ENCODE measurements at places on chromosomes 2 and 18.

DNA sequence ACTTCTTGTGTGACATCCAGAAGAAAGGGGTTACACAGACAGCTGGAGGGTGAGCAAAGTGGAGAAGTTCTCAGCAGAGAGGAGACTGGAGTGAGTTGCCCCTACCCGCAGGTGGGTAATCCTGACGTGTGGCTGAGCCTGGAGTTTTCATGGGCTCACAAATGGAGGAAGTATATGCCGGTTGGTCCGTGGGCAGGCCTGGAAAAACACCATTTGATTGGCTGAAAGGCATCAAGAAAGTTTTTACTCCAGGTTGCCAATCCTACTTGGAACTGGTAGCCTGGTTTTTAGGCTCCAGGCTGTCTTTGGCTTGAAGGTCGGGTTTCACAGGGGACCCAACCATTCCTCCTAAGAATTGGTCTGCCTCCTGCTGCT lies 1177.4 kb upstream of the LRRTM1 start:
- DNase-seq, result no peak

DNA sequence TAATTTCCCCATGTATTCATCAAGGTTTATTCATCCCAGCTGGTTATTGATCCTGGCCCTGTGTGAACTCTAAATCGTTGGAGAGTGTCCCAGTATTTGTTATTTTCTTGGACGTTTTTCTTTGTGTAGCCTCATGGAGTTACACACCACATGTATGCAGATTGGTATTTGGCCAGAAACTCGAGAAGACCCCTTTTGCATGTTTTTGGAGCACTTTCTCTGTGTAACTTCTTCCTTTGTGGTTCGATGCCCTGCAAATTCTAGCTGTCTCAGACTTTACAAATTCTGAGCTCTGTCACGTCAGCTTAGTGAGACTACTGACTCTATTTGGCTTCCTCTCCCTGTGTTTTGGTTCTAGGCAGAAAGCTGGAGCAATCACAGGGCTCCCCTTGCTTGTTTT lies 198.7 kb downstream of the MCFD2 start:
- DNase-seq, result no peak

GRCh38 chr2:238107525-238108422 lies 7.6 kb downstream of the ESPNL start:
- no peak for DNase-seq

DNA sequence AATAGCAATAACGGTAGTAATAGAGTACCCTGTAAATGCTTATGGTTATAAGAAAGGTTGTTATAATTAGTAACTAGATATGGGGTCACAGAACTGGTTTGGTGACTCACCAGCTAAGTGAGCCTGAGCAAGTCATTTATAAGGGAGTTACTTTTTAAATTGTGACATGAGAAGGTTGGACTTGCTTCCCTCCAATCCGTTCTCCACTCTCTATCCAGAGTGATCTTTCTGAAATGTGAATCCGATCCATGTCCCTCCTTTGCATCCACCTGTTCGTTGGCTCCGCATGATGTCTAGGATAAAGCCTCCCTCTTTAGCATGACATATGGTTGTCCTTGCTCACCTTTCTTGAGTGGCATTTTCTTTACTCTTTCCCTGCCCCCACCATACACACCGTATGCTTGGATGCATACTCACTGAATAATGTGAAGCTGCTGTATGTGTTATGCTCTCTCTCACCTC lies 83.1 kb downstream of the CDC42EP3 start:
- no peak for DNase-seq

GRCh38 chr2:104049981-104050380 lies 803.9 kb upstream of the POU3F3 start:
- no peak for DNase-seq

GRCh38 chr2:7719876-7720275 lies 802.7 kb downstream of the RNF144A start:
- no peak for DNase-seq

DNA sequence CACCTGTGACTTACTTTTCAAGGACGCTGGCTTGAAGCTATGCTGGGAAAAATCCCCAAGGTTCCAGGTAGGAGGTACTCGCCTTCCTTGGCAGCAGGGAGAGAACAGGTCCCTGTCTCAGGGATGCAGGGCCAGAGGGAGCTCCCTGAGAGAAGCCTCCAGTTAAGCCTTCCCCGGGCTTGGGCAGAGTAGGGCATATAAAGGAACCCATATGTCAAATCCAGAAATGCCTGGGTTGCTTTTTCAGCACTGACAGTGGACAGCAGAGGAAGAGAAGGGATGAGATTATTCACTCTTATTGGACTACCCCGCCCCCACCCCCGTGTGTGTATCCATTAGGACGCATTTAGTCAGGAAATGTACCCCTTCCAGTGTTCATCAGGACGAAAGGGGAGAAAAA lies 89.3 kb upstream of the TEX51 start:
- no peak for DNase-seq

DNA sequence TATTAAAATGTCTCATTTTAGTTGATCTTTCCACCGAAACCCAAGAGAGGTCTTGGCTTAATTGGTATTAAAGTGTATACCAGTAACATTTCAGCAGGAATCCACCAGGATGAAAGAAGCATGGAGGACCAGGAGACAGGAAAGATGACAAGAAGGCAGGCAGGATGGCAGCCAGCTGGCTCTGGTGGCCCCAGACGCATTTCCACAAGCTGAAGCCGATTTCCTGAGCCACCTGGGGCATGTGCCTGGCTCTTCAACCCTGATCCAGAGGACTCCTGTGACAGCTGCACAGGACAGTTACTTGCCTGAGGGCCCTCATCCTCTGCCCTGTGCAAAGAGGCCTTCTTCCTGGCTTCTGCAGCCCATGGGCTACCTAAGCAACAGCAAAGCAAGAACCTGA lies 56.9 kb upstream of the NFU1 start:
- no peak for DNase-seq

- no peak for DNase-seq
Observed at GRCh38 chr2:105556366-105556765, 157.5 kb upstream of the FHL2 start.

DNA sequence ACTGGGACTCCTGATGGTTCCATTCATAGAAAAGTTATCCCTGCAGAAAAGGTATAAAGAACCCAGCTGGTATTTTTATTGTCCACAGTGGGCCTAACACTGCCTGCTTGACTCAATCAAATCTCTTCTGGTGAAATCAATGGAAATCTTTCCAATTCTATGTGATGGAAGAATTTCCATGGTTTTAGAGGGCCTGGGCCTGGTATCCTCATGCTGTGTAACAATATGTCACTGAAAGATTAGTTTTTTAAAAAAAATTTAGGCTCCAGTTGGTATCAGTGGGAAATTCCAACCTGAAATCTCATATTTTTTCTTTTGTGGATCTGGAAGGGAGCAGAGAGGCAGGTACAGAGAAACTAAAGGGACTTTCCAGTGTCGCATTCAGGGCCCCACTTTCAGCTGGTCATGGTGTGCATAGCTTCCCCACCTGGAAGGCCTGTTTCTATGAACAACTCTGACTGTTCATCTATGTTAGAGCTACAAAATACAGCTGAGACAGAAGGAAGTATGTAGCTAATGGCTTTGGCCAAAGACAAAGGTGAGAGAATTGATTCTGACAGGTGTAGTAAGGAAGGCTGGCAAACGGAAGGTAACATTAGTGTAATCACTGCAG lies 20.9 kb downstream of the NEB start:
- no peak for DNase-seq

DNA sequence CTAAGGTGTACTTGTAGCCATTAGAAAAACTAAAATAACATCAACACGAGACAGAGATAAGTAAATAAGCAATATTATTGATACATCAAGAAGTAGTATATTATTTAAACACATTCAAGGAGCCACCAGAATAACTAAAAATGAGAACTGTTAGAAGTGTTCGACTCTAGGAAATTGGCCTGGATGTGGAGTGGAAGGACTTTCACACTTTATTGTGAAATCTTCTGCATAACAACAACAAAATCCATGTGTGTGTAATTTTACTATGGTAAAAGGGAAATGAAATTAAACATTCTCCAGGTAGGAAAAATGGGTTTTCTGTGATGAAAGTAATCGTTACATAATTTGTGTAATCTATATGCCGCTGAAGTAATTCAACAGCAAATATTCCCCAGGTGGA lies 96.3 kb upstream of the RNF152 start:
- DNase-seq, result no peak

- DNase-seq, result no peak
Observed at GRCh38 chr2:126050991-126051736, 604.8 kb upstream of the GYPC start.

DNA sequence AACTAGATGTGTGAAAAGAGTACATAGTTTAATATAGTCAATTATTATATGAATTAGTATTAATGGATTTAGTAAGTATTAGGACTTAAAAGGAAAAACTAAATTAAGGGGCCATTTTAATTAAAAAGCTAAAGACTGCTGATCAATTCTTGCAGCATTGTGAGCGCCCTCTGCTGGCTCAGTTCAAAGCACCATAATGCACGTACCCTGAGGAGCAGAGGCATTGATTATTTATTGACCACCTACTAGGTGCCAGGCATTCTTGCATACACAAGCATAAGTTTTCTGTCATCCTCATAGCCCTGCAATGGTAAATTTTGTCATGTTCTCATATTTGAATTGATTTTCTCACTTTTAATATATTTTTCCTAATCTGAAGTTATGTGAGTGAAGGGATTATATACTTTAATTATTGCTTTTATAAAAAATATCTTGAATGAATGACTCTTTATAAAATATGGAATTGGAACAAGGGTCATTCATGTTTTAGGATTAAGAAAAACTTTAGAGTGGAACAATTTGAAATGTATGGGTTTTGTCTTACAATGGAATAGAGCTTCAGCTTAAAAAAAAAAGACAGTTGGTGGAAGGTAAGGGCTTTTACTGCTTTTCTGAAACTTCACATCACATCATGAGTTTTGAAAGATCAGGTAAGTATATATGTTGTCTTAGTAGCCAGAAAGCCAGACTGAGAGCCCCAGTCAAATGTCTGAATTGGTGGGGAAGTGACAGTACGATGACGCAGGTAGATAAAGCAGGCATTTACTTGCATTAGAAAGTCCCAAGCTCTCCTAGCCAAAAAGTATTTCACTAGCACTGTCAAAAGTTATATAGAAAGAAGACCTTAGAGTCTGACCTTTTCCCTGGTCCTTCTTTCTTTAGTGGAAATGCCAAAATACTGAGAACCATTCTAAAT lies 9.7 kb downstream of the ITGA4 start:
- peak; percentile 47 for DNase-seq

GRCh38 chr2:82857967-82858366 lies 1601.1 kb downstream of the SUCLG1 start:
- DNase-seq, result no peak

- DNase-seq, result no peak
Observed at GRCh38 chr2:121455446-121455845, 75.2 kb upstream of the RNU4ATAC start.

DNA sequence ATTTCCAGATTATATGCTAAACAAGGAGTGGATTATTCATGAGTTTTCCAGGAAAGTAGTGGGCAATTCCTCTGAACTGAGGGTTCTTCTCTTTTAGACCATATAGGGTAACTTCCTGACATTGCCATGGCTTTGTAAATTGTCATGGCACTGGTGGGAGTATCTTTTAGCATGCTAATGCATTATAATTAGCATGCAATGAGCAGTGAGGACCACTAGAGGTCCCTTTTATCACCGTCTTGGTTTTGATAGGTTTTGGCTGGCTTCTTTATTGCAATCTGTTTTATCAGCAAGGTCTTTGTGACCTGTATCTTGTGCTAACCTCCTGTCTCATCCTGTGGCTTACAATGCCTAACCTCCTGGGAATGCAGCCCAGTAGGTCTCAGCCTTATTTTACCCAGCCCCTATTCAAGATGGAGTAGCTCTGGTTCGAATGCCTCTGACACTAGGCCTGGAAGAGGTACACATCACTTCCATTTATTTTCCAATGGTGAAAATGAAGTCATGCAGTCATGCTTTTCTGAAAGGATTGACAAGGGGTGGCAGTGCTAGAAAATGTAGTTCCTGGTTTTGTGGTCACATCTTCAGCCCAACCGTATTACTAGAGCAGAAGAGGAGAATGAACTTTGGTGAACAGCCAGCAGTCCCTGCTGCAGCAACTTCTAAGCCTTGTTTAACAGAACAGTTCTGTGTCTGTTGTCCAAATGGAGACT lies 26.6 kb upstream of the ITGA4 start:
- DNase-seq, result no peak

DNA sequence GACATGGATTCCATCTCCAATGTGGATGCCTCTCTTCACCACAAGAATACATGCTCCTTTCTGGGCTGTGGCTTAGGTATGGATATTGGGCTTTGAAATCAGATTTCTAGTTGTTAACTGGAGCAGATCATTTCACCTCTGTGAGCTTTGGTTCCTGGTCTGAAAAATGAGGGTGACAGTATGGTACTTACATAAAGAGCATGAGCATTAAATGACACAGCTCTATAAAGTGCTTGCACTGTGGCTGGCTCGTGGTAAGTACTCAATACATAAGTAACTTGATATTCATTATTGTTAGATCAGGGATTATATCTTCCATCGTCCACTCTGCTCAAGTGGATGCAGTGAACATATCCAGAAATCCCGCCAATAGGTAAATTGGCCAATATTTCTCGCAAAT lies 33.4 kb downstream of the ARHGAP25 start:
- DNase-seq, result no peak

GRCh38 chr2:88808652-88809051 lies 117.2 kb downstream of the RPIA start:
- DNase-seq, result no peak

DNA sequence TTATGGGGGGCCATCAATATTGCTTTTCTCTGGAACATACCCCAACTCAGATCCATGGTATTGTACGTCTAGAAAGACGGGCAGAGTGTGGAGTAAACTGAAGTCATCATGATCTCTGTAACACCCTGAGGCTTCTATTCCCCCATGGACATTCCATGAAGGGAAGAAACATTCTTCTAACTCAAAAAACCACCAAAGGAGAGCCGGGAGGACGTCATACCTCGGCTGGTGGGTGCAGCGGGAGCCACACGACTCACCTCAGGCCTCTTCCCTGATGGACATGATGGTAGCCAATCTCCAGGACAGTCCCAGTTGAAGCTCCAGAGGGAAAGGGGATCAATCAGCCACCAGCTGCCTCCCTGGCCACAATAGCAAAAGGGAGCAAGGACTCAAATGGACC lies 127.3 kb downstream of the MREG start:
- no peak for DNase-seq

DNA sequence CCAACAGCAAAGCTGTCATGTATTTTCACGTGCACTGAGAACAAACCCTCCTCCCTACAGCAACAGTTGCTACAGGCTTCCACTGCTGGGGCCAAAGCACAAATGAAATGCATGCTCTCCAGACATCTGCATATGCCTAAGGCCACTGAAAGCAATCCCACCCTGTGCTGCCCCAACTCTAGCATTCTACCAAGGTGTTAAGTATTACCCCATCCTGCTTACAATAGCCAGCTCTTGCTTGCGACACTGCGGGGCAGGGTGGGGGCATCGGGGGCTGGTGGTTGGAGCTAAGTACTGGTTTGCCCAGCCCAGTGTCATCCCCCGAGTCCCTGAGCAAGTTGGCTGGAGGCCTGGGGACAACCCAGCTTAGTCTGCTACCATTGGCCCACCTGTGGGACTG lies 742.5 kb downstream of the TDRD15 start:
- DNase-seq, result no peak

DNA sequence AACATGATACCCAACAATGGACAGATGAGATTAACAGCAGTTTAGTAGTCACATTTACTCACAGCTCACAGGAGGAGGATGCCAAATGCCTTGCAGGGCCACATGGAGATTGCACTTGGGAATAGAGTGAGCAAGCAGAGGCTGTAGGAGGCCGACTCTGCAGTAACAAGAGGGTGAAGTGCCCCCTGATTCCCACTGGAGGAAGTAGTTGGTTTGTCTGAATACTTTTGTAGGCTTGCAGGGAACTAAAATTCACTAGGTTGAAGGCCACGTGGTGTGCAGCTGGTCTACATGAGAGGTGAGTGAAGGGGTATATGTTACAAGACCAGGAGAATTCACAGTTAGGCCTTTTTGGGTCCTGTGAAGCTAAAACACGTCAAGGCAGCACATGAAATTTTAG lies 419.3 kb upstream of the TNP1 start:
- DNase-seq, result no peak

Data from activated CD4-positive, CD25-positive, alpha-beta regulatory T cell treated with anti-CD3 and anti-CD28 coated beads, Interleukin-2, amount 50 U/mL, for 16 hours (primary cell).